ENCODE measurements at places on chromosomes 5 and 9.

GRCh38 chr9:6121707-6122106 lies 93.9 kb upstream of the IL33 start:
- H3K4me1 ChIP-seq: no peaks in the 10 kb centered on the region
- H3K27ac ChIP-seq: no peak overlapping the region
- H3K4me3 ChIP-seq: no peak overlapping the region
- H3K36me3 ChIP-seq: no peaks in the 10 kb centered on the region

DNA sequence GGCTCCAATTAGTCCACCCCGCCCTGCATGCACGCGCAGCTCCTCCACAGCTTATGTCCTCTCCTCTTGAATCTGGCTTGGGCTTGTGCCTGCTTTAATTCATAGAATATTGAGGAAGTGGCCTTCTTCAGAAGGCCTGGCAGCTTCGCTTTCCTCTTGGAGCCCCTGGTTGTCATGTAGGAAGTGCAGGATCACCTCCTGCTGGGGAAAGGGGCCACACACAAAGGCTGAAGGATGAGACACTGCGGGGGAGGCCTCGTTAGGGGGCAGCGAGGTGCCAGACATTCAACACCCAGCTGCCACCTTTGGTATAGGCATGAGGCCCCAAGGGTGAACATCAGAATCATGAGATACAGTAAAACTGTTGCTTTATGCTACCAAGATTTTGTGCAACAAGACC lies 2.7 kb upstream of the CNOT6 start:
- H3K4me1 ChIP-seq: peaks cover 11% of the 10 kb centered on the region
- no peak for DNase-seq
- no peaks in the 10 kb centered on the region for H3K36me3 ChIP-seq
- no peak overlapping the region for H3K27ac ChIP-seq
- H3K4me3 ChIP-seq: no peak overlapping the region

DNA sequence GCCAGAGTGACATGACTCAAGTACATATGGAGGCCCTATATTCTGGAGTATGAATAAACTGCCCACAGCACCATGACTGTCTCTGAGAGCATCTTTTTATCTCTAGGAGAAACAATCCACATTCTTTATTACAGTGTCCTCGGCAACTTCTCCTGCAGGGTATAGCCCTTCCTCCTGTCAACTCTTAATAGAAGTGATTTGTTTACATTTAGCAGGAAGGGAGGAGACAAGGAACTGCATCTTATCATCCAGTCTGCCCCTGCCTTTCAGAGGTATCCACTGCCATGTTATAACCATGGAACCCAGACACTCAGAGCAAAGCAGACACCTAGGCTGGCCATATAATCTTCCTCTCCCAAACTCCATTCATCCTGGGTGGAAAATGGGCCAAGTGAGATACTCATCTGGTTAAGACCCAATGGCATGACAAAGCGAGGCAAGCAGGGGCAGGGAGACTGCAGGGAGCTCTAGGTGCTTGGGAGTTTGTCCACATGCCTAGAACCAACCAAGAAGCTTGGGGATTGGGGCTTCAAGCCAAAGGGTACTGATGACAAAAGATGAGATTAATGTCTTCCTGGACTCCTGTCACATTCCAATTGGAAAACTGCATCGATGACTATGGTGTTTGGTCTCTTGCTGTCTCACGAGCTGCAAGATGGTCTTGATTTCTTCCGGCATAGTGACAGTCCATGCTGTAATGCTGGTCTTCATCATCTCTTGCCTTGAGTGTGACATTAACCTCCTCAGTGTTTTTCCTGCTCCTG lies 620.5 kb upstream of the KLF4 start:
- H3K4me1 ChIP-seq: no peaks in the 10 kb centered on the region
- H3K36me3 ChIP-seq: no peaks in the 10 kb centered on the region
- DNase-seq: no peak
- H3K27me3 ChIP-seq: no peaks in the 10 kb centered on the region

DNA sequence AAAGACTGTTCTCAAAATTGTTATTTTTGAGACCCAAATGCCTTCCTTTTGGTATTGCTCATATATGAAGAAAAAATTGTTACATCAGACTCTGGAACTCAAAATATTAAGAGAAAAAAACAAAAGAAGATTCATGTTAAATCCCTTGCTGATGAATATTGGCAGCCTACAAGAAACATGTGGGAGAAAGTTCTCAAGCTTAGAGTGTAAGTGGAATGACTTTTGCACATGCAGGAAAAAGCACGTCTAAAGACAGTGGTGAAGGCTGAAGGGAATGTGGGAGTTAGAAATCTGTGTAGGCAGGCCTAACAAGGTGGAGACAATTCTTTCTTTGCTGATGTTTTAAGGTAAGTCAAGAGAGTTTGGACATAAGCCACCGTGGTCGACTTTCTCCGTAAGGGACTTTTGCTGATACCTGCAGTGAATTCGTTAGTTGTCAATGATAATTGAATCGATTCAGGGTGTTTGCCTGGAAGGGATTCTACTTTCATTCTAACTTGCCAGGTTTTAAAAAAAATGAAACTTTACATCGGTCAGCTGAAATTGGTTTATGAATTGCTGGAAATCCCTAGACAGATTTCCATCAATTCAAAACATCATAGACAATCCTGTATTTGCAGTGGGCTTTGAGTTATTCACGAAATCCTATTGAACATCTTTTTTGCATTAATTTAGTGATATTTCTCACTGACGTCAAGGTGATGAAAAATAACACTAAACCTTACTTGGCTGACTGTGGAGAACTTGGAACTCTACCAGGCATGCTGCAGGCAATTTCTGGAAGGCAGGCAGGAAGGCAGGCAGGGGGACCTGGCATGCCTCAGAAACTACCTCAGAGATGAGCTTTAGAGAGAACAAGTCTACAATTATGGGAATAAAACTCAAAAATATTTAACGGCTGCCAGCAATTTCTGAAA lies 359.1 kb upstream of the ADAMTSL1 start:
- DNase-seq: no peak
- no peak overlapping the region for H3K4me3 ChIP-seq
- no peaks in the 10 kb centered on the region for H3K27me3 ChIP-seq
- H3K36me3 ChIP-seq: no peaks in the 10 kb centered on the region
- no peaks in the 10 kb centered on the region for H3K4me1 ChIP-seq

DNA sequence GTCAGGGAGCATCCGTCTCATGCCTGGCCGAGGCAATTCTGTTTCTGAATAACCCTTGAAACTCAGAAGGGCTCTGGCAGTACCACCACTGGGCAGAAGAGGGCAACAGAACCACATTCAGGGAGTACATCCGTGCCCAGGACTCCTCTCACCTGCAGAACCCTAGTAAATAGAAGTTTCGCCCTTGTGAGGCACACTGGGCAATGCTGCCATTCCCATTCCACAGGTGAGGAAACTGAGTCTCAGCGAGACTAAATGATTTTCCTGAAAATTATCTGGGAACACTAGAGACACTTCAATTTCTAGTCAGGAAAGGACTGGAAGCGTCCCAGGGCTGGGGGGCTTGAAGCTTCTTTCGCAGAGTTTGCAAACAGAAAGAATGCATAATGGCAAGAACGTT lies 74.7 kb downstream of the FGF1 start:
- H3K36me3 ChIP-seq: no peaks in the 10 kb centered on the region
- no peaks in the 10 kb centered on the region for H3K4me1 ChIP-seq
- H3K4me3 ChIP-seq: no peak overlapping the region
- no peaks in the 10 kb centered on the region for H3K27me3 ChIP-seq

- no peak overlapping the region for H3K4me3 ChIP-seq
- no peaks in the 10 kb centered on the region for H3K27me3 ChIP-seq
- peaks cover 14% of the 10 kb centered on the region for H3K4me1 ChIP-seq
- no peak for DNase-seq
- H3K36me3 ChIP-seq: no peaks in the 10 kb centered on the region
These were observed 21.5 kb downstream of the SERINC5 start for GRCh38 chr5:80234116-80234948.

GRCh38 chr9:89458768-89459496 lies 39.0 kb downstream of the SEMA4D start:
- no peaks in the 10 kb centered on the region for H3K27me3 ChIP-seq
- H3K27ac ChIP-seq: no peak overlapping the region
- H3K4me3 ChIP-seq: no peak overlapping the region
- no peaks in the 10 kb centered on the region for H3K4me1 ChIP-seq
- no peak for DNase-seq

- H3K27me3 ChIP-seq: no peaks in the 10 kb centered on the region
- DNase-seq: peak; percentile 68
- peaks cover 29% of the 10 kb centered on the region for H3K4me1 ChIP-seq
- peak overlapping the region; percentile 55 for H3K27ac ChIP-seq
- no peaks in the 10 kb centered on the region for H3K36me3 ChIP-seq
These were observed 88.6 kb upstream of the CDKN2B start for GRCh38 chr9:22097707-22098106.

DNA sequence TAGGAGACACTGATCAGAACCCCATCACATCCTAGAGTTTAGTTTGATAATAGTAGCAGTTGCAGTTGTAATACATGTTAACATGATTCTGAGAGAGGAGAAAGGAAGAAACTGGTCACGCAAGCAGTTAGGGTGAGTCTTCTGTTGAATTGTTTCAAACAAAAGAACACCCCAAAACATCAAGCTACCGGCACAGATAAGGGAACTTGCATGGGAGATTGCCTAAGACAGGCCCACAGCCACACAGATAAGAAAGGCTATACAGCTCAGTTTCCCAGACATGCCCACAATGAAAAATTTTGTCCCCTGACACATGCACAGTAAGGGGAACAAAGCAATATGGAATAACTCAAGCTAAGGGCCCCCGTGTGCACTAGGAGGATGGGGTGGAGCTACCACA lies 15.9 kb downstream of the HSPB3 start:
- no peaks in the 10 kb centered on the region for H3K36me3 ChIP-seq
- no peaks in the 10 kb centered on the region for H3K4me1 ChIP-seq
- no peaks in the 10 kb centered on the region for H3K27me3 ChIP-seq
- no peak overlapping the region for H3K27ac ChIP-seq

DNA sequence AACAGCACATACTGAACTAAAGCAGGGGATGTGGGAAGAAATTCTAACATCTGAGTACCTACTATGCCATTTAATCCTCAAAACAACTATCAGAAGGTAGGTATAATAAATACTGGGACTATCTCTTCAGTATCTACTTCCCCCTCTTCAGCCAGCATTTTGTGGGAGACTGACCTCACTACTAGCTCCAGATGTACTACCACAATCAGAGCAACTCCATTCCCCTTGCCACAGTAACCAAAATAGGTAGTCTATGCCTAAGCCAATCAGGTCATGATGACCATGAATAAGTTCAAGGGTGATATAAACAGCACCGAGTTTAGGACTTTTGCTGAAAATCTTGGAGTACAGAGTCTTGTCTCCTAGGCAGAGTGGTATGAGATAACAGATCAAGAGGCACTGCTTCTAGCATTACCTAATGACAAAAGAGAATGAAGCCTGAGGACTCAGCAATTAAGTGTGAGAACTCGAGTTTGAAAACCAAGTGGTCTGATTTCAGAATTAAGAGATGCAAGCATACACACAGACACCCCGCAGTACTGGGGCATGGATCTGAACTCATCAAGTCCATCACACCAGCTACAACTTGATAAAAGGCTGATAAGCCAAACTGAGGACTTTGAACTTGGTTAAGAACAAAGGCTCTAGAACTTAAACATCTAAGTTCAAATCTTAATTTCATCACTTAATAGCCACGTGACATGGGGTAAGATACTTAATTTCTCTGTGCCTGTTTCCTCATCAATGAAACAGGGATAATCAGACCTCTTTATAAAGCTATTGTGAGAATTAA lies 9.7 kb downstream of the FNIP1 start:
- H3K4me1 ChIP-seq: peaks cover 3% of the 10 kb centered on the region
- H3K27ac ChIP-seq: no peak overlapping the region
- DNase-seq: no peak
- peaks cover 8% of the 10 kb centered on the region for H3K36me3 ChIP-seq

DNA sequence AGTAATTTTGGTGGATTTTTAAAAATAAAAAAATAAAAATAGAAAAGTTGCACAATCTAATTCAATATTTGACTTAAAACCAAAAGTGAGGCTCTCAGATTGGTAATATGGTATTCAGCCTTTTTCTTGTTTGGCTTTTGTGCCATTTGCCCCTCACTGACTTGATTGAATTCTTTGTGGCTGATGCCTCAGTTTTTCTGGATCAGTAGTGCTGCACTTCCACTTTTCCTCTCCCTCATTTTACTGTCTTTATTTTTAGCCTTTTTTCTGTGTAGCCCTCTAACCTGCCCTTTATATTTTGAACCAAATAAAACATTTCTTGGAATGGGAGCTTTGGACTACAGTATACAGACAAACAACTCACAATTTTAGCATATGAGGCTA lies 3.8 kb upstream of the MSMP start:
- H3K4me1 ChIP-seq: peaks cover 24% of the 10 kb centered on the region
- no peak overlapping the region for H3K27ac ChIP-seq
- H3K4me3 ChIP-seq: peak overlapping the region; percentile 74
- no peaks in the 10 kb centered on the region for H3K27me3 ChIP-seq
- no peak for DNase-seq

- no peaks in the 10 kb centered on the region for H3K27me3 ChIP-seq
- no peak overlapping the region for H3K4me3 ChIP-seq
- H3K27ac ChIP-seq: peak overlapping the region; percentile 61
- peak; percentile 91 for DNase-seq
These were observed 20.7 kb downstream of the ANKRA2 start for GRCh38 chr5:73544429-73545402.

DNA sequence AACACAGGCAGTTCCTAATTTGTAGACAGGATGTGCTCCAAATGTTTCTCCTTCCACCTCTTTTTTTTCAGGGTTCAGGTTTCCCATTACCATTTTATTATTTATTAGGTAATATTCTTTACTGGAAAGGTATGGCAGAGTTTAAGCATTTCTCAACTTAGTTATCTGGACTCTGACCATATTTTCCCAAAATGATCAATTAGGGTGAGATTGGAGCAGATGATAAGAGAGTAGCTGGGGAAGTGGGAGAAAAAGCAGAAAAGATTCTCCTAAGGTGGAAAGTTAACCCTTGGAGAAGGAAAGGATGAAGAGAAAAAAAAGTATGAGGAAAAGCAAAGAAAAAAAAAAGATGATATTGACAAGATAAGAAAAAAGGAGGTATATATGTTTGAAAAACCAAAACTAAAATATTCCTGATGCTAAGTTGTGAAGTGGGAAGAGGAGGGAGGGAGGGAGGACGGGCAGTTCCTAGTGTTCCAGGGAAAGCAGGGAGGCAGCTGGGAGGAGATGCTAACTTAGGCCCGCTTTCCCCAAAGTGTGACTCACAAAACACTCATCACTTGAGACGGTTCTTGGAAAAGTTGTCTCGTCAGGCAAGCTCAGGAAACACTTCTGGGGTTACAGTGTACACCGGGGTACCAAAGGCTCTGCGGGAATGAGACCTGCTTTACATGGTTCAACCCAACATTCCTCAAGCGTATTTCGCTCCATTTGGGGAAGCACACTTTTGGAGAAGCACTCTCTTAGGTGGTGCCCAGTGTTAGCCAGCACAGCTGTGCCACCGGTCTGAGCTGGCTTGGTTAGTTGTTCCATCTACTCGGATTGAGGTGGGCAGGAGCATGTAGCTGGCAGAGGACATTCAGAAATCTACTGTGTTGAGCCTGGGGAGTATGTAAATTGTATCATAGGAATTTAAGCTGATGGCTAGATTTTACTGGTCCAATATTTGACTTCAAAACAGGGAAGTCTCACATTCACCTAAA lies 35.1 kb downstream of the B4GALT1 start:
- no peak for DNase-seq
- no peak overlapping the region for H3K4me3 ChIP-seq
- H3K27me3 ChIP-seq: no peaks in the 10 kb centered on the region
- H3K4me1 ChIP-seq: peaks cover 82% of the 10 kb centered on the region
- peak overlapping the region; percentile 22 for H3K27ac ChIP-seq
